Activated CD8-positive, alpha-beta memory T cell treated with anti-CD3 and anti-CD28 coated beads, Interleukin-2, amount 50 U/mL, for 4 hours (primary cell): ENCODE measurements at places on chromosomes 6 and 20.

- DNase-seq = no peak
Measured at GRCh38 chr6:43766964-43767461, 3.0 kb upstream of the VEGFA start.

DNA sequence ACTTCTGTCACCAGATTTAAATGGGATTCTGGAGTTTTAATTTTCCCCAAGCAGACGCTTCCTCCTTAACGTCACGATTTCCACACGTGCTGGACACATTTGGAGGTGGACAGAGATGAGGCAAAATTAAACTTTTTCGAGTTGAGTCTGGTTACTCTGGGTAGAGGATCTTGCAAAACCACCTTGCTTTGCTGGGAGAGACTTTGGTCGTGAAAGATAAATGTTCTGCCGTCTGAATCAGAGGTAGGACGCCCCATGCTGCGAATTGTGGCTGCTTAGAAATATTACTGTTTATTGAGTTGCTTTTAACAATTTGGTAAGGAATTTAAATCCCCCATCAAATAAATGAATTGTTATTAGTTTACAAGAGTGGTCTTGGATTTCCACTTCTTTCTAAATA lies 46.8 kb downstream of the CTCFL start:
- no peak for DNase-seq

- DNase-seq = no peak
Measured at GRCh38 chr20:12225898-12226297, 308.2 kb downstream of the BTBD3 start.

DNA sequence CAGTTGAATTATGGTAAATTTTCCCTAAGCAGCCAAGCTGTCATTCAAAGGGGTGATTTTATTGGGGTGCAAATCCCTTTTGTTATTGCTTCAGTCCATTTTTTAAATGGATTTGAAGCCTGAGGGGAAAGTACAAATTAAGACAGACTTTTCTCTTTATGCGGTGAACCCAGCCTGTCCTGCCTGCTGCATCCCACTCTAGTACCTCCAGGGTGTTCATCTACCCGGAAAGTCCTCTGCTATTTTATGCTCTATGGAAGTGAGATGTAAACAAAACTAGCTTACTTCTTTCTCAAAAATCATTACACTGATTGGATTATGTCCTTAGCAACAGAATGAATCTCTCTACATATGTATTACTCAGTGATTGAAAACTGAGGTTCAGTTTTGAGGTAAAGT lies 1088.9 kb upstream of the CITED2 start:
- DNase-seq = no peak

- no peak for DNase-seq
Measured at GRCh38 chr6:128412680-128413079, 107.7 kb downstream of the PTPRK start.

DNA sequence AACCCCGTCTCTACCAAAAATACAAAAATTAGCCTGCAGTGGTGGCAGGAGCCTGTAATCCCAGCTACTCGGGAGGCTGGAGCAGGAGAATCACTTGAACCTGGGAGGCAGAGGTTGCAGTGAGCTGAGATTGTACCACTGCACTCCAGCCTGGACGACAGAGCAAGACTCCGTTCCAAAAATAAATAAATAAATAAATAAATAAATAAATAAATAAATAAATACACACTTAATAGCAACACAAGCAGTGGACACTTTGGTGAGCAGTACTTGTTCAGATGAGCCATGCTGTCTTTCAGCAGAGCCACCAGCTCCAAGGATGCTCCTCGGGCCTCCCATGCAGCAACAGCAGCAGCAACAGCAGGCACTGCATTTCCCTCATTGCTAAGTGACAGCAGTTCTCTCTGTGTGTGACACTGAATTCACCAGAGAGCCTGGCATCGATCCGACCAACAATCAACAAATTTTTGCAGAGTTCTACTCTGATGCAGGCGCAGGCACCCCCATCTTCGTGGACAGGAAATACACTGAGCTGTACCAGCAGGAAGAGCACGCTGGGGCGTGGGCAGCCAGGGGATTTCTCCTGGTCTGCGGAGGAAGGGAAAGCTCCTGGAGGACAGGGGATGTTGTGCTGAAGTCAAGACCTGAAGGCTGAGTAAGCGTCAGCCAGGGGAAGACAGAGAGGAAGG lies 54.0 kb upstream of the SNX9 start:
- no peak for DNase-seq

DNA sequence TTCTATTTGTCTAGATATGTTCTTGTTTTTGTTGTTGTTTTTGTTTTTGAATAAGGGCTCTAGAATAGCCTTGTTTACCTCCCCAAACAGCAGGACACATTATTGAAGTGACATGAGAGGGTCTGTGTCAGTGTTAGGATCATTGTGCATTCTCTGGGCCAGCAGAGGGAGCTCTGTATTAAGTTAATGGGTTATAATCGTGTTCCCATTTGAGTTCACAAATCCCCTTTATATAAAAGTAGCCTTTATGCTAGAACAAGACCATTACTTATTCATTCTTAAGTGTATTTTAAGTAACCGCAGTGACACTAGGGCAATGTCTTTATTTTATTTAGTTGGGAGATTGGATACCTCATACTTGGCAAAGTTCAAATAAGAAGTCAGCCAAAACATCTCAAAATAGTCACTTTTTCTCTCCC lies 44.8 kb downstream of the STK4 start:
- DNase-seq = peak; percentile 56

DNA sequence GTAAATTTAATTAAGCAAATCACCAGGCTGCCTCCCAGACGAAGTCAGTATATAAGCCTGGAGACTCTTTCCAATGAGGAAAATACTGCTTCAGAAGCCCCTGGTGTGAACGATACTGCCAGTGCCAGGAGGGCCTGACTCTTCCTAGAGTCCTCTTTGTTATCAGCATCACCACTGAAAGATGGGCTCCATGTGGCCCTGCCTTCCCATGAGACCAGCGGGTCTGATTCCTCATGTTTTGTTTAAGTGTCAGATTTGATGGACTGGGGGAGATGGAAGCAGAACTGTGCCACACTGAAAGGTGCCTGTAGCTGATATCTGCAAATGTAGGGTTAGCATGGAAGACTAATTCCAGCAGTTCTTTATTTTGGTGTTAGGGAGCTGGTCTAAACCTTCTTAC lies 7.9 kb downstream of the NQO2 start:
- no peak for DNase-seq

GRCh38 chr20:9447182-9447581 lies 67.2 kb upstream of the LAMP5 start:
- no peak for DNase-seq

- DNase-seq = no peak
Measured at GRCh38 chr6:46751658-46752057, 4.9 kb downstream of the ANKRD66 start.

- DNase-seq = no peak
Measured at GRCh38 chr20:56004007-56004406, 1.3 kb downstream of the CBLN4 start.

DNA sequence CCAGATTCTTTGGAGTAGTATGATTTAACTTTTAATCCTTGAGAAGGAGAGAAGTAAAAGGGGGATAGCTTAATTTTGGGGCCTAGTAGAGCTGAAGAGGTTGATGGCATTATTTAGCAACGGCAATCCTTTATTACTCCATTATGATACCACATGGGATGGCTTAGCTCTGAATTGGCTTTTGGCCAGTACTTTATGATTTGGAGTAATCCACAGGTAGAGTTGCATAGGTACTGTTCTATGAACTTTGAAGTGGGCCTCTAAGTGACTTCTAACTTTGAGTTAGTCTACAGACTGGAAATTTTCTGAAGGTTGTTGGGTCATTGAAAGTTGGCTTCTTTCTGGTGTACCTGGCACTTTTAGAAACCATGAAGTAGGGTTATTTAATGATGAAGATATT lies 11.6 kb downstream of the YWHAB start:
- no peak for DNase-seq

- DNase-seq = no peak
Measured at GRCh38 chr6:142444376-142444775, 142.6 kb downstream of the ADGRG6 start.

DNA sequence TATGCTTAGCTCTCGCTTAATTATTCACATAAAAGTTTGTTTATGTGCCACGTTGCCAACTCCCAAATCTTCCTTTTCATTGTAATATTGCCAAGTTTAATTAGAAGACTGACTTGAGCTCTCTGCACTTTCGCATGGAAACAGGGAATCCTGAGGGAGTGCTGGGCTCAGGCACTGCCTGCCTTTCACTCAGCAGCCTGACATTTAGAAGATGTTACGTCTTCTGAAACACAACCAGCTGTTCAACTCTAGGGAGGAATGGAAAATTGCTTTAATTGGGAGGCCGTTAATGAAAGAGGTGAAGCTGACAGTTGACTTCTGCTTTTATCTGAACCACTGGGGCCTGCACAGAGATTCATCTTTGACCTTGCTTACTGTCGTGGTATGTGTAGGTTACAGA lies 77.4 kb upstream of the MTHFD1L start:
- DNase-seq = no peak

DNA sequence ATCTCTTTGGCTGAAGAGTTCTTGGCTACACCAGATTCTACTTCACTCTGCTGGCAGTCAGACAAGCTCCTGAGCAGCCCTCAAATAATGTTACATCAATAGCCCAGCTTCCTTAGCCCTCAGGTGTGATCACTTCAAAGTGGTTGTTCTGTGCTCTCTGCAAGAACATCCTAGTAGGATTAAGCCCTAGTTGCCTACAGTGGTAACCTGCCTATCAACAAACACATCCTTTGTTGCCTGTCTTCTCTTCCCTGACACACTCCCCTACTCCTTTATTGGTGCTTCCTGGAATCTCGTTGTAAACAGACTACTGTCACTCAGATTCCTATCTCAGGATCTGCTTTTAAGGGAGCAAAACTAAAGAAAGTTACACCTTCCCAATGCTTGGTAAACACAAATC lies 45.1 kb upstream of the TASP1 start:
- DNase-seq = no peak

DNA sequence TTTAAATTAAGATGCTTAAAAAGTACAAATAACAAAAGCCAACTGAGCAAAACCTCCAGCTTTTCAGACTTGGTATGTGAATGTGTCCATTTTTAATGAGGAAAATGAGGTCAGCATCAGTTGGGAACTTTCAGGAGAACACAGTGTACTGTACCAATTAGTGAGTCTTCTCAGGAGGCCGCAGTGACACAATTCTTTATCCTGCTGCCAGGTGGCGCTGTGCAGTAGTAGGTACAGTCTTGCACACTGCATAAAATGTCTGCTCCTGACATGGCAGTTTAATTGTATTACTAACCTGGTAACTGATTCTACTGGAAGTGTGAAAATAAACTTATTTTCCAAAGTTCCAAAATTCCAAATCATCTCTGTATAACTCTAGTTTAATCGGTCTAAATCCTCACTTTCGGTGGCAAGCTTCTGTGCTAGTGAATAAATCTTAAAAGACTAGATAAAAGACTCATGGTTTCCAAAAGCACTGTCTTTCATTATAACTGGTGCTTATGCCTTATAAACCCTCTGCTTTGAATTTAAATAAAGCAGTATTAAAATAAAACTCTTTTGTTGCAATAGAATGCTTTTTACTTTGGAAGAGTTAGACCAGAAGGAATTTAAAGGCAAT lies 214.8 kb upstream of the MMS22L start:
- DNase-seq = peak; percentile 40

DNA sequence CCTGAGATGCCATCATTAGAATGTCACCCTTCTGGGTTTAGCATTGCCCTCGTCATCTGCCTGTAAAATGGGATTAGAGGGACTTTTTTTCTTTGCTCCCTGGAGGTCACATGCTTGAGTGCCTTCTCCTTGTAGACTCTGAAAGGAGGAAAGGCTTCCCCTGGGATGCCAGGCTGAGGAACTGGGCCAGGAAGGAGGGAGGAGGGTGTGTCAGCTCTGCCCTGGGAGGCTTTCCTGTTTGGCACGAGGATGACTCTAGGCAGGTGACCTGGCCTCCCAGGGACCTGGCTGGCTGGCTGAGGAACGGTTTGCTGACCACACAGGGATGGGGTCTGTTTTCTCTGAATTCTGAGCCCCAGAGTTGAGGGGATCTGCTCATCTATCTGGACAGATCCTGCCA lies 137.9 kb upstream of the RNF24 start:
- no peak for DNase-seq

- DNase-seq = no peak
Measured at GRCh38 chr6:548517-548916, 108.4 kb downstream of the HUS1B start.

DNA sequence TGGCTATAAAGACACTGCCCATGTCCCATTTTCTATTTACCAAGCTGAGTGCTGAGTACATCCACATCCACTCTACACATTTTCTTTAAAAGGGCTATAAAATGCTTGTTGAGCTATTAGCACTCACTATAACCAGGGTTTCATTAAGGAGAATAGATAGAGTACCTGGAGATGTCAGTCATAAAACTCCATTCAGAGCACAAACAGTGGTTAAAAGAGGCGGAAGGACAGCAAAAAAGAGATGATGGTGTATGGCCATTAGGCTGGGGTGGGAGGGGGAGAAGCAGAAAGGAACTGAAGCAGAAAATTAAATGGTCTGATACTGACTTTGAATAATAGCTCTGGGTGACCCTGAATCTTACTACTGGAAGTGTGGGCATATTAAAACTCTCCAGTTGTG lies 609.9 kb upstream of the MAP3K7 start:
- DNase-seq = no peak

- DNase-seq = no peak
Measured at GRCh38 chr6:5540370-5540769, 279.1 kb downstream of the FARS2 start.

DNA sequence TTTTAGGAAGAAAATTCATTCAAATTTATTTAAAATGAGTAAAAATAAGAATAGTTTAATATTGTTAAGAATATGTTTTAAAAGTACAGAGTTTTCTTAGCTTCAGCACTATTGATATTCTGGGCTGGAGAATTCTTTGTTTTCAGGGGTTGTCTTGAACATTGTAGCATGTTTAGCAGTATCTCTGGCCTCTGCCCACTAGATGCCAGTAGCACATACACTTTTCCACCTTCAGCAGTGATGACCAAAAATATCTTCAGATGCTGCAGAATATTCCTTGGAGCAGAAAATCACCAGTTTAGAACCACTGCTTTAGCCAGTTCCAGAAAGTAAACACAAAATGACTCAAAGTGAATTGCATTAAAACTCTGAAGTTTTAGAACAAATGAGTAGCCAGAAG lies 19.4 kb upstream of the SDHAF4 start:
- DNase-seq = no peak

GRCh38 chr20:18754030-18754652 lies 59.4 kb upstream of the SCP2D1 start:
- DNase-seq = no peak

GRCh38 chr6:36245572-36246061 lies 24.2 kb upstream of the PNPLA1 start:
- DNase-seq = no peak

DNA sequence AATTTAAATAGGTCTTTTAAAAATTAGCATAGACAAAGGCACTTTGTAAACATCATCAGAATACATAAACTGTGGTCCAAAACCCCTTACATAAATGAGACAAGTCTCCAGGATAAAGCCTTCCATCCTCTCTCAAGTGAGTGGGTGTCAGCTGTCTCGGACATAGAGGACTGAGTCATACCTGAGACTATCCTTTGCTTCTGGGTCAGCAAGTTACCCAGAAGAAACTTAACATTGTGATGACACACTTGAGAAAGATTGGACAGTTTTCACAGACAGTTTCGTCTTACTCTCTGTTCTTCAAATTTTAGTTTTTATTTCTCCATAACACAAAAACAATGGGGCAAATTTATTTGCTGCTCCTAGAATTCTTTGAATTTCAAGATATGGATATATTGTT lies 838.0 kb downstream of the DHX35 start:
- DNase-seq = no peak

GRCh38 chr6:105510746-105511145 lies 107.9 kb upstream of the PREP start:
- DNase-seq = no peak

GRCh38 chr6:28764014-28764723 lies 159.6 kb downstream of the TRIM27 start:
- no peak for DNase-seq
